Activated naive CD8-positive, alpha-beta T cell treated with anti-CD3 and anti-CD28 coated beads, Interleukin-2, amount 50 U/mL, for 24 hours (primary cell): ENCODE measurements at places on chromosomes 2 and 18.

- no peak for DNase-seq
These were observed 120.1 kb upstream of the TWIST2 start for GRCh38 chr2:238727585-238728329.

GRCh38 chr2:39215545-39215944, 28.2 kb downstream of the CDKL4 start:
- DNase-seq = no peak

GRCh38 chr2:196245378-196246140, 74.2 kb upstream of the STK17B start:
- no peak for DNase-seq

DNA sequence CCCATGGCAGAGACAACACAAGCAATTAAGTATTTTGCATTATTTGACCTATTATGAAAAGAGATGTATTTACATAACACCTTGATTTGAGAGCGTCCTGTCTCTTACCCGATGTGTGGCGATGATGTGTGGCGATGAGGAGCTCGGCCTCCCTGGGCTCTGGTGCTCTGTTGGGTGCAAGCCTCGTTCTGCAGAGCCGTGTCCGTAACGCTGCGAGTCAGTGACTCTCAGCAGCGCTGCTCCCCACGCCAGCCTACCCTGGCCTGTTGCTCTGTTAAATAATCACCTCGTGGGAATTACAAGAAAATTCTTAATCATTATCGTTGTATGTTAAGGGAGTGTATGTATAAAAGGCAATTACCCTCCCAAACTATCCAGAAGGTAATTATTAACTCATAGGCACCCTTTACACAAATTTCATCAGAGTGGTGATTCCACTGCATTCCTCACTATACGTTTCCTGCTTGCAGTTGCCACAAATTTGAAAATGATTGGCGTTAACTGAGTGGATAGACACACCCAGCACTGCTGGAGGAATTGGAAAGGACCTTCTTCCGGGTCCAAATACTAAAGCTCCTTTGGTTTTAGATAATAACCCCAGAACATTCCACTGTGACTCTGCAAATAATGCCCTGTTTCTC, 52.0 kb upstream of the NFATC1 start:
- DNase-seq = no peak

- no peak for DNase-seq
These were observed 5.5 kb upstream of the CYS1 start for GRCh38 chr2:10085668-10086059.

GRCh38 chr2:82795446-82795845, 1663.6 kb downstream of the SUCLG1 start:
- no peak for DNase-seq

DNA sequence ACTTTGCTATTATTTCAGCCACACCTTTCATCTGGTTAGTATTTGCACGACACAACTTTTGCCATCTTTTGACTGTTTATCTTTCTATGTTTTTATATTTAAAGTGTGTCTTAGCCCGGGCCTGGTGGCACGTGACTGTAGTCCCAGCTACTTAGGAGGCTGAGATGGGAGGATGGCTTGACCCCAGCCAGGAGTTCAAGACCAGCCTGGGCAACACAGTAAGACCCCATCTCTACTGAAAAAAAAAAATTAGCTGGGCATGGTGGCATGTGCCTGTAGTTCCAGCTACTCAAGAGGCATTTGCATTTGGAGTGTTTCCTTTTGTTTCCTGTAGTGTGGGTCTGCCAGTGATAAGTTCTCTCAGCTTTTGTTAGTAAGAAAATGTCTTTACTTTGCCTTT, 88.7 kb upstream of the GLI2 start:
- DNase-seq = no peak

- no peak for DNase-seq
These were observed 105.7 kb upstream of the ERBB4 start for GRCh38 chr2:212644195-212644837.

DNA sequence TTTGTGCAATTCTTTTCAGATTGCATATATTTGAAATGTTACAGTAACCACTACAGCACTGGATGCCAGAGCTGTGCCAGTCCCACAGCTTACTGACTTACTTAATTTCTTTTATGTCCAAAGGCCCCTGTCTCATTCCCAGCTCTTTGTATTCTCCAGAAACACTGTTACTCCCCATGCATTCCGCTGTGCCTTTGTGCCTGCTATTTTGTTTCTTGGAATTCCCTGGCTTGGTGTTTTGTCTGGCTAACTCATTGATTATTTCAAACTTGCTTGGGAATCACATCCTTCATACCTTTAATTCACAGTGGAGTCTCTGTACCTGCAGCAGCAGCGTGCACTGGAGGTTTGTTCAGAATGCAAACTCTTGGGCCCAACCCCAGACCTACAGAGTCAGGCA, 601.9 kb upstream of the DDX18 start:
- no peak for DNase-seq

- no peak for DNase-seq
These were observed 48.3 kb upstream of the AGPS start for GRCh38 chr2:177344316-177344715.

GRCh38 chr2:241316825-241317224, 1.1 kb downstream of the SEPTIN2 start:
- no peak for DNase-seq

DNA sequence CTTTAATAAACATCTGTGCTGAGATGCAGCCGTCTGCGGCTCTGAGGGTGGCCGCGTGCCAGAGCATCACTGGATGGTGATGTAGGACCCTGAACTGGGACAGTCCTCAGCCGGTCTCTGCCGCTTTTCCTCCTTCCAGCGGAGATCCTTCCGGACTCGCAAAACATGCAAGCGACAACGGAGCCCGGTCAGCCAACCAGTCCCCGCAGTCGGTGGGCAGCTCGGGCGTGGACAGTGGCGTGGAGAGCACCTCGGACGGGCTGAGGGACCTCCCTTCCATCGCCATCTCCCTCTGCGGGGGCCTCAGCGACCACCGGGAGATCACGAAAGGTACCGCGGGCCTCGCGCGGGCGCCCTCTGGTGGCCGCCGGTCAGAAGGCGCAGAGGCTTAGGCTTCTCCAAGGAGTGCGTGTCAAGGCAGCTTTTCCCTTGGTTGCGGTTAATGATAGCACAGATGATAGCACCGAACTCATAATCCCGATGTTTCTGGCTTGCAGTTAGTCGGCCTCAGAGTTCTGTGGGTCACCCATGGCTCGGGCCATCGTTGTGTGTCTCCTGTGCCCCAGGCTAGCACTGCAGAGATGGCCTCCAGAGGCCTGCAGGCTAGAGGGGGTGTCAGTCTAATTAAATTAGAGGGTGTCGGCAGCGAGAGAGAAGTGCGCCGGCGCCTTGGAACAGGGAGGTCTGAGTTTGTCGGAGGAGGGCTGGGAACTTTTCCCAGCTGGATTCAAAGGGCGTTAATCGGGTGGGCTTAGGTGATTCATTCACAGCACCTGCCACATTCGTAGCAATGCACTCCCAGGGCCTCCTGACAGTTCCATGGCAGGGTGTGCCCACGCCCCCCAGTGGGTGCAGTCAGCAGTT, 38.5 kb downstream of the LPIN1 start:
- peak; percentile 65 for DNase-seq

DNA sequence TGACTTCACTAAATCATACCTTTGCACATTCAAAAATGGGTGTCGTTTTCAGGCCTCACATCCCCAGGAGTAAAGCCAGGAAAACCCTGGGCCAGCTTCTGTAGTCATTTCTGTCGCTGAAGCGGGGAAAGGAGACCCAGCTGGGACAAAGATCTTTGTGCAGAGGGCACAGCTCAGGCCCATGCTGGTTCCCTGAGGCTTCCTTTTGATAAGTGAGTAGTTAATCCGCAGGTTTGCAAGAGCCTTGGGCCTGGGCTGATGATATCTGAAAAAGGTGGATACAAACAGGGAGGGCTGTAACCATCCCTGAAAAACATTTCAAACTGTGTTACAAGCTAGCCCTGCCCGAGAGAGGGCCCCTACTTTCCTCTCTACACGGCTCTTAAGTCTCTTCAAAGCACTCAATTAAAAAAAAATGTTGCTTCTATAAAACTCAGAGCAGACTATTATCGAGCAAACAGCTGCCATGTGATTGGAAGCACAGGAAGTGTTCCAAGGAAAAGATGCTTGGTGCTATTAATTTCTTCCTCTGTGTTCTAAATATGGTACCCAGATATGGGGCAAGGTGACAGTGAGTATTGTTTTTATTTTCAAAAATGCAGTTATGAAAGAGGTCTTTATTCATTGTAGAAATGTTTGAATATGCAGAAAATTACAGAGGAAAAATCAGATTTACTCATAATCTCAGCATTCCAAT, 117.2 kb downstream of the LNPK start:
- no peak for DNase-seq

DNA sequence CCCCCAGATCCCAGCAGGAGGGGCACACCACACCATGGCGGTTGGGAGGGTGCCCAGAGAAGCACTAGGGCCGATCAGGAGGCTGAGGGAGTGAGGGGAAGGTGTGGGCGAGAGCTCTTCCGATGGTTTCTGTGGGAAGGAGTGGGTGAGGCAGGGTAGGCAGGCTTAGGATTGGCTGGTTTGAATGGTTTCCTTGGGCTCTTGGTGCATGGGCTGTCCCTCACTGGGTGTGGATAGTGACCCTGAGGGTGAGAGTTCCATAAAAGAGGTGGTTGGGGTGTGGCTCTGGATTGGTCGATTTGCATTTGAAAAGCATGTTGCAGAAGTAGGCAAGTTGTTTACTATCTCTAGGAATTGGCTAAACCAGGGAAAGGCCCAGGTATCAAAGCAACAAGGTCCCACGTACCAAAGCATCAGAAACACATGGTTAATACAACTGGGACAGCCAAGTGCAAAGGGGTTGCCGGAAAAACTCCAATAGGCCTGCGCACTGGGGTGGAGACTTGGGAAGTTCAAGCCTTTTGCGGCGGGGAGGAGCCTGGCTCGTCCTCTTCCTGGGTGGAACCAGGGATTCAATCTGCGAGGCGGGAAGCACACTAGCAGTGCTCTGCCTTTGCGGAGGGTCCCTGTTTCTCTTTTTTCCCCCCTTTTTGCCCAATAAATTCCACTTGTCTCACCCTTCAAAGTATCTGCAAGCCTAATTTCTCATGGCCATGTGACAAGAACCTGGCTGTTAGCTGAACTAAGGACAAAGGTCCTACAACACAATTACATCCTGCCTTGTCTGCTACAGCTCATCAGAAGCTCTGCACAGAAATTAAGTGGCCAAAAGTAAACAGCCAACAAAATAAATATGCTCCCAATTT, 43.2 kb downstream of the IL1R2 start:
- no peak for DNase-seq

- DNase-seq = no peak
These were observed 61.1 kb downstream of the MEIS1 start for GRCh38 chr2:66495788-66496640.

GRCh38 chr18:45370255-45371010, 244.8 kb upstream of the SLC14A2 start:
- no peak for DNase-seq

- DNase-seq = no peak
These were observed 3.7 kb upstream of the MRPS9 start for GRCh38 chr2:105034170-105034569.

- DNase-seq = no peak
These were observed 22.5 kb downstream of the CCT7 start for GRCh38 chr2:73256618-73256922.

- DNase-seq = no peak
These were observed 19.7 kb downstream of the CLUL1 start for GRCh38 chr18:616380-616995.

GRCh38 chr2:18464913-18465312, 95.5 kb downstream of the RDH14 start:
- DNase-seq = no peak

GRCh38 chr2:42876326-42876751, 84.0 kb upstream of the HAAO start:
- no peak for DNase-seq

DNA sequence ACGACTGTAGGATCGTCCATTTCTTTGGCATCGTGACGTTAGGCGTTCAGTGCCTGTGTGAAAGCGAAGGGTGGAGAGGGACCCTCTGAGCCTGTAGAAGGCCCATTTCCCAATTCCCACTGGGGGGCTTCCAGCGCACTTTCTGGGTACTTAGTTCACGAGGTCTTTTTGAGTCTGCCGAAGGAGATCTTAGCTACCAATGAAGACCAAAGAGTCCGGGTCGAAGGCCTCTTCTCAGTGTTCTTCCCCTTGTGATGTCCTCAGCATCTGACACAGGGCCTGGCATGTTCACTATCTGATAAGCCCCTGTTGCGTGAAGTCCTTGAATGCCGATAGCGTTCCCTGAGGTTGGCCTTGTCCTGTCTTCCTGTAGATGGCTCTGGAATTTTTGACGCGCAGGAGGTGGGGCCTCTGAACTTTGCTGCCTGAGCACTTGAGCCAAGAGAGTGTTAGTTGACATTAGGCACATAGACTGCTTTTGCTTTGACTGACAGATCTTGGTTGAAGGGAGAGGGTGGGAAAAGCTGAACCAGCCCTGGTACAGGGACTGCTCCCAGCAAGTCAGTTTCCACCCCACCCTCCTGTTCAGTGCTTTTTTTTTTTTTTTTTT, 52.8 kb downstream of the LDLRAD4 start:
- DNase-seq = no peak

- no peak for DNase-seq
These were observed 120.5 kb downstream of the ZFP36L2 start for GRCh38 chr2:43105586-43106558.

GRCh38 chr2:143284087-143284675, 155.0 kb downstream of the ARHGAP15 start:
- peak; percentile 21 for DNase-seq

DNA sequence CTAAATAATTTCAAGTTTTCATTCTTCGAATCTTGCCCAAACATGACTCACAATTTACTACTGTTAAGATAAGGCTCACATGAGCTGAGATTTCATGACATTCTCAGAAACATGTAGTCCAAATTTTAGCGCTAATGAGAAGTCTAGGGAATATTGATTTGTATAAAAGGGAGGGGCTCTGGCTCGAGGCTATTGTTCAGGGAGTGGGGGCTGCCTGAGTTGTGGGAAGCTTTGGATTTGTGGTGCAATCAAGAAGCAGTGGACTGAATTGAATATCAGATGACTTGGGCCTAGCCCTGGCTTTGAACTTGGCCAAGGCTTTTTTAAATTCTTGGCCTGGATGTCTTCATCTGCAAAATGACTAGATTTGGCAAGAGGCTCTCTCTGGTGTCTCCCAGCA, 674.9 kb upstream of the FANCL start:
- no peak for DNase-seq

DNA sequence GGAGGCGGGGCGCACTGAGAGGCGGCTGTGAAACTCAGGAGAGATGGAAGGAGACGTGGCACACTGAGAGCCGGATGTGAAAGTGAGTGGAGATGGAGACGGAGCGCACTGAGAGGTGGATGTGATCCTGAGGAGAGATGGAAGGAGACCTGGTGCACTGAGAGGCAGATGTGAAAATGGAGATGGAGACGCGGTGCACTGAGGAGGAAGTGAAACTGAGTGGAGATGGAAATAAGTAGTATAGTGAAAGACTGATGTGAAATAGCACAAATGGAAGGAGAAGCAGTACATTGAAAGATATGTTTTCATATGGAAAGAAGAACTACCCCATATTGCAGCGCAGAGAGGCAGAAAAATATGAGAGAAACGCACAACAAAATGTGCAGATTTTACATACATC, 281.6 kb upstream of the RGPD4 start:
- no peak for DNase-seq

- DNase-seq = peak; percentile 31
These were observed 128.6 kb downstream of the NCK2 start for GRCh38 chr2:105873281-105873680.
